ENCODE measurements at places on chromosomes 3 and 15.

GRCh38 chr3:15875016-15875689 lies 77.4 kb upstream of the ANKRD28 start:
- DNase-seq: no peak

DNA sequence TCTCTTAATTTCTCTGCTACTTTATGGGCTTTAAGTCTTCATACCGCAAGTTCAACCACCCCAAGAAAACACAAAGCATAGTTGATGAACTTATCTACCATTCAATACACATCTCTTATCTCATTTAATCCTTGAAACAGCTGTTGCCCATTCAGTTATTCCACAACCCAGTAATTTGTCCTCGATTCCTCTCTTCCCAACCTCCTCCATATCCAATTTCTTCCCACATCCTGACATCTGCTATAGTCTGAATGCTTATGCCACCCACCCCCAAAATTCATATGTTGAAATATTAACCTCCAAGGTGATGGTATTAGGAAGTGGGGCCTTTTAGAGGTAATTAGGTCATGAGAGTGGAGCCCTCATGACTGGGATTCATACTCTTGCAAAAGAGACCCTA lies 345.4 kb downstream of the ERC2 start:
- DNase-seq: no peak

- no peak for DNase-seq
These were observed 25.3 kb downstream of the ANP32A start for GRCh38 chr15:68795298-68795848.

GRCh38 chr15:53869044-53869805 lies 109.0 kb upstream of the UNC13C start:
- DNase-seq: no peak
